Activated T-helper 1 cell treated with anti-CD3 and anti-CD28 coated beads, Interleukin-12 subunit alpha, Interleukin-12 subunit beta, Interleukin-2, Interleukin-4 antibody, amounts not matched to agents 30 ng/mL and 10 ng/mL and 1 ng/mL, durations not matched to agents 14 hours and 24 hours and 36 hours (primary cell): ENCODE measurements at places on chromosomes 5 and 9.

GRCh38 chr9:16712787-16713186, 157.7 kb downstream of the BNC2 start:
- H3K4me3 ChIP-seq, result no peak overlapping the region
- no peaks in the 10 kb centered on the region for H3K36me3 ChIP-seq
- H3K27me3 ChIP-seq, result peaks cover 1% of the 10 kb centered on the region

DNA sequence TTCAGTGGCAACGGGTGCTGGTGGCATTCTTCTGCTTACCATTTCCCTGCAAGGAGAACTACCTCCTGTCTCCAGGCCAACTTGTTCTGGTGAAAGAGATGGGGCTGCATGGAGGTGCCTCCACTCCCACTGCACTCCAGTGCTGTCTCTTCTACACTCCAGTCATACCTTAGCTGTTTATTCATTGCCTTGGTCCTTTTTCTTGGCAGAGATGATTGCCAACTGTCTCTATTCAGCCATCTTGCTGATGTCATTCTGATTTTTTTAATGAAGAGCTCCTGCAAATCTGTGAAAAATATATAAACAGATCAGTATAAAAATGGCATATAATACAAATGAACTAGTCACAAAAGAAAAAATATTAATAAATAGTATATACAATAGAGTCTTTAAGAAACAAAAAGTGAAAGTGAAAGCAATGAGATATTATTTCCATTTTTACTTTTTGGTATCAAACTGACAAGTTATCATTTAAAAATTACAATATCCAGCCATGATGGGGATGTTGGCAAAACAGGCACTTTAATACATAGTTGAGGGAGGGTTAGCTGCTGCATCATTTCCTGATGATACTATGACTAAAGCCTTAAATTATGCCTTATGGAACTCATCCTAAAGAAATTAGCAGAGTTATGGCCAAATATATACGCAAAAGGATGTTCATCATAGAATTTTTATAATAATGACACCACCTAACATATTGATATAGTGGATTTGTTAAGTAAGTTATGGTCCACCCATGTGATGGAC, 109.4 kb downstream of the CARTPT start:
- H3K36me3 ChIP-seq, result no peaks in the 10 kb centered on the region
- H3K4me3 ChIP-seq, result no peak overlapping the region
- DNase-seq, result no peak
- peaks cover 6% of the 10 kb centered on the region for H3K4me1 ChIP-seq
- H3K27ac ChIP-seq, result no peak overlapping the region
- H3K27me3 ChIP-seq, result peaks cover 3% of the 10 kb centered on the region

DNA sequence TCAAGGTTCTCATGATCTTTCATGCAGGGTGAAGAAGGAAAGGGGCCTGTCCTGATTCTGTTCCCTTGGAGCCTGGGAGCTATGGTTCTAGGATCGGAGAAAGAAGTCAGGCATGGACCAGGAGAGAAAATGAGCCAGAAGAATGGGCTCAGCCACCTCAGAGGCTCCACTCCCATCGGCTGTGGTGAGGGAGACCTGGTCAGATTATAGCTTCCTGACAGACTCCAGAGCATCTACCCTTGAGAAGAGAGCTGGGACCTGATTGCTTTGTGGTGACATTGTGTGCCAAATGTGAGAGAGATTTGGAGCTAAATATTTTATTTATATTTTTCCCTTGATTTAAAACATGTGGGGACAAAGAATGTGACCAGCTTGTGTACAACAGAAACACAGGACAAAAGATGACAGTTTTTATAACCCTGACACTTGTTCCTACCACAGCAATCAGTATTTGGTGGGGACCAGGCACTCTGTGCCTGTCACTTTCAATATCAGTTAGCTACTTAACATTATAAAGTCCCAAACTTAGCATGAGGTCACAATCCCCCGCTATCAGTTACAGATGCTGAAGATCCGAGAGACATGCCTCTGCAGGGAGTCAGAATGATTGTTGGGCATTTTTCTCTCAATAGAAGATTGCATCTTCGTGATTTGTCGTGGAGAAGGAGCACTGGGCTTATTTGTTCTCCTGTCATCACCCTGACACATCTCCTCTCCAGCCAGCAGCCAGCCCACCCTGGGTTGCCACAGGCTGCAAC, 228.3 kb upstream of the ADAMTS16 start:
- H3K4me3 ChIP-seq, result no peak overlapping the region
- H3K27me3 ChIP-seq, result peaks cover under 1% of the 10 kb centered on the region

DNA sequence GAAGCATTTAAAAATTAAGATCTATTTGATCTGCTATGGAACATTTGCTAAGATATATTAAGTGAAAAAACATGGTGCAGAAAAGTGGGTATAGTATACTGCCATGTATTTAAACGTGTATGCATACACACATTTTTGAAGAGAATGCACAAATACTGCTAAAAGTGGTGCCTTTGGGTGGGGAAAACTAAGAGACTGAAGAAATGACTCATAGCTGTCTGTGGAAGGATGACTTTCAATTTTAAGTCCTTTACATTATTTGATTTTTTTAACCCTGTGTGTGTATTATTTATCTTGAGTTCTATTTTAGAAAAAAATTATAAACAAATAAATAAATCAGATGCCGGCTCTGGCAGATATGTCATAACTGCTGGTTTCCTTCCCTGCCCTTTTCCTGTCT, 120.7 kb upstream of the SLIT3 start:
- no peak overlapping the region for H3K4me3 ChIP-seq
- H3K27ac ChIP-seq, result no peak overlapping the region
- H3K36me3 ChIP-seq, result no peaks in the 10 kb centered on the region
- DNase-seq, result no peak
- peaks cover 7% of the 10 kb centered on the region for H3K27me3 ChIP-seq

DNA sequence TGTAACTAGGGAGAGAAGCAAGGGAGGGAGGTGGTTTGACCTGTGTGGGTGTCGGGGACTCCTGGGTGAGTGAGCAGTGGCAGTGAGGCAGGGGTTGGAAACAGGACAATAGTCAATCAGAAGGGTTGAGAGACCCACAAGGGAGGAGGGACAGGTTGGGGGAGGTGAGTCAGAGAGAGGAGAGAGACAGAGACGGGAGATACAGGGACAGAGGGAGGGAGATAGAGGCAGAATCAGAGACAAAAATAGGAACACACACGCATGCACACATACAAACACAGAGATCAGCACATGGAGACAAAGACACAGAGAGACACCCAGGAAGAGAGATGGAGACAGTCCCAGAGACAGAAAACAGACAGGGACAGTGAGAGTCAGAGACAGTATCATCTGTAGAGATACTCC, 39.3 kb upstream of the PTGS1 start:
- DNase-seq, result no peak
- peaks cover 7% of the 10 kb centered on the region for H3K4me1 ChIP-seq
- H3K4me3 ChIP-seq, result no peak overlapping the region

- no peaks in the 10 kb centered on the region for H3K4me1 ChIP-seq
- no peak overlapping the region for H3K4me3 ChIP-seq
- H3K27ac ChIP-seq, result no peak overlapping the region
- no peaks in the 10 kb centered on the region for H3K27me3 ChIP-seq
Measured at GRCh38 chr9:108161503-108161902, 671.9 kb upstream of the KLF4 start.

GRCh38 chr9:105426657-105427056, 21.2 kb upstream of the FSD1L start:
- H3K27me3 ChIP-seq, result peaks cover 13% of the 10 kb centered on the region
- H3K4me3 ChIP-seq, result no peak overlapping the region
- no peaks in the 10 kb centered on the region for H3K4me1 ChIP-seq
- no peak overlapping the region for H3K27ac ChIP-seq
- no peaks in the 10 kb centered on the region for H3K36me3 ChIP-seq
- no peak for DNase-seq
